ENCODE measurements at places on chromosomes 6 and 20. TPM values are rescaled to one million over a fixed set of nuclear protein-coding genes. Genes with fewer than 3 reads are reported as not detected.
A peak's percentile ranks its signal among the peaks of the same experiment; 100 is the strongest.

DNA sequence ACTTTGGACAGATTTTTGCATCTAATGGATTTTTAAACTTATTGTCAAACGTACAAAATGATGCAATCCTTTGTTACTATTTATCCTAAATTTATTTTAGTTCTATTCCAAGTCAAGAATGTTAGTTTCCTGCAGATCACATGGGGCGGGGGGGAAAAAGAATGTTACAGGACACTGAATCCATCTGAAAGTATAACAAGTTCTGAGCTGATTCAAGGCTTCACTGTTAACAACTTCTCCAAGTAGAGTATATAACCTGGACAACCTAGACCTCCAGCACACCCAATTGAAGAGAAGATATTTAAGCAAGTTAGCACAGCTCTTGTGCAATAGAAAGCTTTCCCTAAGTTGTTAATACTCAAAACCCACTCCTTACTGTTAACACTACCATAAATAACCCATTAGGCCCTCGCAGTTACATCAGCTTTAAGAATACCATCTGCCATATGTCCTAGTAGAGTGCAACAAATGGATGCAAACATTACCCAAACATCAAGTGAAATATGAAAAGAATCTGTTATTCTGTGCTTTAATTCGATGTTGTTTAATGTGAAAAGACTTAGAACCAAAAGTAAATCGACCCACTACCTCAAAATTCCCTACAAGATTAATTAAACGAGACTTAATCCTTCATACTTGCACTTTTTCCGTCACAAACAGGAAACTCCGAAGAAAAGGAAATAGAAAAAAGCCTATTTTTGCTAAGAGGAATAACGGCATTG lies 1.3 kb downstream of the SEC63 start:
- DNase-seq, result no peak

- no peak for DNase-seq
Observed at GRCh38 chr6:1591926-1592325, 17.8 kb upstream of the FOXC1 start.

DNA sequence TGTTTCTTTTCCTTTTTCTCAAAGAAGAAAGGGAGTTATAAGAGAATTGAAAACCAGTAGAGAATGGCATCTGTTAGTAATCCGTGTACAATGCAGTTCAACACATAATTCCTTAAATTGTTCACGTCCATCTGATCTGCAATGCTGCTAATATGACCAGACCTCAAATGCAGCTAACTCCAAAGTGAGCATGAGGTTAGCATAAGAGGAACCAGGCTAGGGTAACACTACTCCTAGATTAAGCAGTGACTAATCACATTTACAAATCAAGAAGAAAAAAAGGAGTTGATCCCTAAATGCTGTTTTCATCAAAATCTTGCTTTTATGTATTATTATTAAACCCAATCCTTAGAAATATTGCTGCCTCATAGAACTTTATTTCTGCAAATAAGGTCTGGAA lies 432.7 kb upstream of the ARID1B start:
- DNase-seq, result no peak

The MEI4 gene
- polyA plus RNA-seq, result not detected

The SIGLEC1 gene
- polyA plus RNA-seq, result 1.3 TPM

The BPIFB4 gene
- not detected for polyA plus RNA-seq

The PCMTD2 gene
- 17.4 TPM for polyA plus RNA-seq

GRCh38 chr6:97427648-97428047 lies 144.6 kb upstream of the MMS22L start:
- DNase-seq, result no peak

DNA sequence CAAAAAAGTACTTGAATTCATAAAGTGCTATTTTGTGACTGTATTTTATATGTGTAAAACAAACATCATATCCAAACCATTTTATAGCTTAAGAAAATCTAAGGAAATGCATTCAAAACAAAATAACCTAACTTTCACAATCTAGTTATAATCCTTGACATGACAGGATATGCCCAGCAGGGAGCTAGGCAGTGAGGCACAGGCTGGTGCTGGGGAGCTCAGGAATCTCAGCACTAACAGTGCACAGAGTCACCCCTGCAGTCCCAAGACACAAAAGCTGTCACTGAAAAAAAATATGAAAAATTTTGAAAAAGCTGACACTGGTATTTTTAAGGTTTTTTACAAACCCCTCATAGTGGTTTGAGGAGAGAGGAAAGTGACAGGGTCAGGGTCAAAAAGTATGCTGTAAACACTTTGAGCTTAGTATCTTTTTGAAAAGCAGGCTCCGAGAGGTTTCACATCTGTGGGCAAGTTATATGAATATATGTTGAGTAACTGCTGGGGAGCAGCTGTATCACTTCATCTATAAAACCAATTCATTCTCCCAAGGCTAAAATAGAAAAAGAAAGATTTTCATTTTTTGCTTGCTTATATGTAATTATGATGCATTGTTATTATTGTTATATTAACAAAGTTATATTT lies 24.1 kb downstream of the LGSN start:
- DNase-seq, result no peak

GRCh38 chr6:45421709-45422502 lies 44.2 kb upstream of the SUPT3H start:
- peak; percentile 51 for DNase-seq

GRCh38 chr6:101397199-101397598 lies 3.7 kb downstream of the GRIK2 start:
- DNase-seq, result no peak

The ANKS1A gene
- 5.7 TPM for polyA plus RNA-seq

The PLA2G7 gene
- not detected for polyA plus RNA-seq

The ANKRD66 gene
- not detected for polyA plus RNA-seq

Data from psoas muscle (tissue), 8 donors.